ENCODE measurements at places on chromosomes 12 and 14.

DNA sequence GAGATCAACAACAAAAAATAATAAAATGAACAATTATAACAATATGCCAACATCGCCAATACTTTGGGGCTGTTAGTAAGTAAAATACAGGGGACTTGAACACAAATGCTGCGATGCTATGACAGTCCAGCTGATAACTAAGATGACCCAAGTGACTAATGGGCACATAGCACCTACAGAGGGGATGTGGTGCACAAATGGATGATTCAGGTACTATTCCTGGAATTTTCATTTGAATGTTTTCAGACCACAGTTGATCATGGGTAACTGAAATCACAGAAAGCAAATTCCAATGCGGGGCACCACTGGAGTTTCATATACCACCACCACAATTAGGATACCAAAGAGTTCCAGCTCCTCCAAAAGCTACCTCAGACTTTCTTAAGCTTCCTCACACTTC lies 82.9 kb downstream of the RCOR1 start:
- DNase-seq = no peak

DNA sequence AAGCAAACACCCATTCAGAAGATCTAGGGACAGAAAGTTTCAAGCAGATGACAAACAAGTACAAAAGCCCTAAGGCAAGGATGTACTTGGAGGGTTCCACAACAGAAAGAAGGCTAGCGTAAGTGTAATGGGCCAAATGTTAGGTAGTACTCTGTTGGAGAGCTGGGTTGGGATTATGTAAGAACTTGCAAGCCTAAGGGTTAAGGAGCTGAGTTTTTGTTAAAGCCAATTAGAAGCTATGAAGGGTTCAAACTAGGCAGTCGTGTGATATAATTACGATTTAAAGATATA lies 41.4 kb downstream of the HECTD1 start:
- no peak for DNase-seq

GRCh38 chr14:84591827-84592445 lies 938.0 kb upstream of the FLRT2 start:
- DNase-seq = peak; percentile 92

DNA sequence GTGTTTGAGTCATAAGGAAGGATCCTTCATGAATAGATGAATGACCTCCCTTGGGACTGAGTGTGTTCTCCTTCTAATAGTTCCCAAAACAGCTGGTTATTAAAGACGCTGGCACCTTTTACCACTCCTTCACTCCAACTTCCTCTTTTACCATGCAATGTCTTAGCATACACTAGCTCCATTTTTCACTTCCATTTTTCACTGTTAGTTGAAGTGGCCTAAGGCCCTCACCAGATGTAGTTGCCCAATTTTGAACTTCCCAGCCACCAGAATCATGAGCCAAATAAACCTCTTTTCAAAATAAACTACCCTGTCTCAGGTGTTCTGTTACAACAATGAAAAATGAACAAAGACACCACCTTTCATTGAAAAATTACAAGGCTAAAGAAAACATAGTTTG lies 64.7 kb downstream of the GPR65 start:
- DNase-seq = no peak

DNA sequence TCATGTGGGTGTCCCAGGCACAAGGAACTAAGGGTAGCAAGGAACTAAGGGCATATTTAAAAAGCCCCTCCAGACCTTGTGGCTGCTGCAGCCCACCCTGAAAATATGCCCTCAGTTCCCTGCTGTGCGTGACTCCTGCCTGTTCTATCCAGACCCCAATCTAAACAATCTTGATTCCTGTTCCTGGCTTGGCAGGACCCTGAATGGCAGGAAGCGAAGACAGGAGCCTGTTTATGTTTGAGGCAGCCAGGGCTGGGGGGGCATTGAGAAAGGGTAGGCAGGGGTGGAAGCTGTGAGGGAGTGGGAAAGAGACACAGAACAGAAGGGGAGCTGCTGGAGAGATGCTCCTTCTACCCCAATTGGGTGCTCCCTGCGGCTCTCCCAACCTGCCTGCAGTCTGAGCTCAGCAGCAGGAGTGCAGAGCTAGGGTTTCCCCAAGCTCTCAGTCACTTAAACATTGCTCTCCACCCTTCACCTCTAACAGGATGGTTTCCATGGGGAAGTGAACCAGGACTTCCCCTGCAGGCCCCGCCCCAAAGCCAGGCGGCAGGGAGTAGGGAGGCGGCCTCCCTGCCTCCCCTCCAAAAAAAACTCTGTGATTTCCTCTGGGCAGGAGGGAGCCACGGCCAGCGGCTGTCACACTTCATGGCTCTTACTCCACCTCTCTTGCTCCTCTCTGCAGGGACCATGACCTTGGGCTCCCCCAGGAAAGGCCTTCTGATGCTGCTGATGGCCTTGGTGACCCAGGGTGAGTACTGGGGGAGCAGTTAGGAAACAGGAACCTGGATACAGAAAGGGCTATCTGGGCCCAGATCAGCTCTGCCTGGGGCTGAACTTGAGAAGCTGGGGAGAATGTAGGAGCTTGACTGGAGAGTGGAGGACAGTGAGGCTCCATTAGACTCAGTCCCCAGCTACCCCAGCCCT lies 4.7 kb downstream of the ACVRL1 start:
- no peak for DNase-seq

DNA sequence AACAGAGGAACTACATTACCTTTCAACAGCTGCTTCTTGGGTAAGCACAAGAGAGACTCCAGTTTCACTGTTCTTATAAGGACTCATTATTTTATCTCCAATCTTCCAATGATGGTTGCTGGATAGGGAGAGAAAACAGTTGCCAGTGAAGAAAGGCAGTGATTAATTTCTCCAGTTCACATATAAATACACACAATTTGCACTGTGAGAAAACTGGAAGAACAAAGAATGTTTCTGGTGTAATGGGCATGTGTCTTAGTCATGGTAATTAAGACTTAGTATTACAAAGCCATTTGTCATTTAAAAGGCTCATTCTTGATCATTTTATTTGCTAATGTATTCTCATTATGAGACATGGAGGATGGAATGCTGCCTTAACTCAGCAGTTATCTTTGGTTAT lies 78.0 kb upstream of the FAR2 start:
- DNase-seq = no peak

- DNase-seq = no peak
These were observed at the start of gene GALNT9 for GRCh38 chr12:132329036-132329719. GALNT9 (minus strand) TSS chr12:132329589; CDS start chr12:132329203, 386 bp downstream.

DNA sequence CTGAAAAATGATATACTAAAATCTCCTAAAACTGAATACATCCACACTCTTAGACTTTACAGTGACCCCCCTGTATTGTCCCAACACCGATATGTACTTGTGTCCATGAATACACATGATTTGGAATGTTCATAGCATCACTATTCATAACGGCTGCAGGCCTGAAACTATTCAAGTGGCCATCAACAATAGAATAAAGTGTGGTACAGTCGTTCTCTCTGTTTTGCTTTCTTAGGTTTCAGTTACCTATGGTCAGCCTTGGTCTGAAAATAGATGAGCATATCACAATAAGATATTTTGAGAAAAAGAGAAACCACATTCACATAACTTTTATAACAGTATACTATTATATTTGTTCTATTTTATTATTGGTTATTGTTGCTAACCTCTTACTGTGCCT lies 150.6 kb downstream of the ASCL4 start:
- DNase-seq = no peak

DNA sequence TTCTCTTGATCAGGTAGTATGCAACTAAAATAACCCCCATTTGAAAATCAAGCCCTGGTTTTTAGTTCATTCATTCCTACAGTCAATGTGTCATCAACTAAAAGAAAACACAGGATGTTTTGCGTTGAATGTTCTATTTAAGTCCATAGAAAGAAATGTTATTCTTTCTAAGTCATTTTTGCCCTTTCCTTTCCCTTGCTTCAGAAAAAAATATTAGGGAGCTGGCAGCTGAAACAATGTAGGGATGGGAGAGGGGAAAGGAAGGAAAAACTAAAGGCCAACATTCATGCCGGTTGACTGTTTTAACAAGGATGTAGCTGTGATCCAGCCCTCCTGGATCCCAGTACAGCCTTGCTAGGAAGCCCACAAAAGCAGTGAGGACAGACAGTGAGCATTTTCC lies 155.1 kb downstream of the BTG1 start:
- no peak for DNase-seq

- DNase-seq = peak; percentile 74
These were observed 106.3 kb downstream of the PTCSC3 start for GRCh38 chr14:36070031-36070719.

- no peak for DNase-seq
These were observed 30.8 kb downstream of the XRCC3 start for GRCh38 chr14:103684471-103684870.

DNA sequence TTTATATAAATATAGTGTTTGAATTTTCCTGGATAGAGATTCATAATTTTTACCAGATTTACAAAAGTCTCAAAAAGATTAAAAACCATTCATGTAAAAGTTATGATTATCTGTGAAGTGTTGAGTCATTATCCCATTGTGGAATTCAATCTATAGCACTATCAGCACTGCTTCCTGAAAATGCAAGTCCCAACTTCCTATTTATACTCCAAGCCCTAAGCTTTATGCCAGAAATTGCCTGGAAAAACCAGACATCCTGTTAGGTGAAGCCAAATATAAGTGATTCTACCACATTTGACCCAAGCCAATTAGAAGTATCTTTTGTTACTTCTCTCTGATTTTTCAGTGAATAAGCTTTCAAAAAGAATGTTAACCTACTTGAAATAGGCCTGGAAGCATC lies 129.1 kb downstream of the GPR135 start:
- DNase-seq = no peak

DNA sequence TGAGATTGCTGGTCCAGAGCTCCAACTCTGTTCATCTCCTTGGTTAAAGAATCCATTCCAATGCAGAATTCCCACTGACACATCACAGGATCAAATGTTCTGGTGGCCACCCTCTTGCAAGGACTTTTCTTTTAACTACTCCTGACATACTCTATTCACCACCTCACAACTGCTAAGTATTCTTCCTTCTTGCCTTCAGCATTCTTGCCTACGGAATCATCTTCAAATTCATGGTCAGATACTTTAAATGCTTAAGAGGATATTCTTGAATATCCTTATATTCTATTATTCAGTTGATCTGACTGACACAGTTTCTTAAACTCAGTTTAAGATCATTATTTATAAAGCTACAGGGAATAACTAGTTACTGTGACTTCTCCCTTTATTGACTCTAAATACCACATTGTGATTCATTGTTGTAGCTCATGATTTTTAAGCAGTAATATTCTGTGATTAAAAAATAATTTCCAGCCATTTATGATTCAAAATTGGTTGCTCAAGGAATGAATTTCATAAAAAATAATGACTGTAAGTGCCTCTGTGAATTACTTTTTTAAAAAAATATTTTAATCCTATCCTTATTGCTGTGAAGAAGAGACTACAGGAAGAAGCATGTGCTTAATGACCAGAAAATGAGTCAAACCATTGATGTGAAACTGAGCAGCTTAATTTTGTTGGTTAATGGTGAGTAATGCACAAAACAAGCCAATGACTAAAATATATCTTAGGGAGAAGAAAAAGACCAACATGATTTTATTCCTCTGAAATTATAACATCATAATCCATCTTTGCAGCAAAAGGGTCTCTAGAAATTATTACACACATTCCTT lies 207.1 kb downstream of the PIK3C2G start:
- no peak for DNase-seq

DNA sequence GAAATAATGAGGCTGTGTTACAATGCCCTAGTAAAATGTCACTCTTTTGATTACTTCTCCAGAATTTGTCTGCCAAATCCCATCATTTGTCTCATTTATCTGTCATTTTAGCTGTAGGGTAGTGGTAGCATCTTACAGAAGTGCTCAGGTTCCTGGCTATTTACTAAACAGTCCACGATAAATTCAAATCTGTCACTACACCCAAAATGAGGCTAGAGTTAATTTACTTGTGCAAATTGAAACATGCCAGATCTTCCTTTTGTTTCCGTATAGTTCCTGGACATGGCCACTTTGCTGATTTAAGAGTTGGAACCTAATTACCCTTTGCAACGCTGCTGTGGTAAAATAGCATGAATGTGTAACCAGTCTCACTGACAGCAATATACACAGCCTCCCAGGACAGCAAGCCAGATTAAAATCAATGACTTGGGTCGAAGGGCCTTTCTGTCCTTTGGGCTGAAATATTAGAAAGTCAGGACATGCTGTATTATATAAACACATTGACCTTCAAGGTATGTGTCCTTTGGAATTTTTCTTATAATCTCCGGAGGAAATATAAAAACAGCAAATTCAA lies 485.4 kb downstream of the MDGA2 start:
- no peak for DNase-seq

DNA sequence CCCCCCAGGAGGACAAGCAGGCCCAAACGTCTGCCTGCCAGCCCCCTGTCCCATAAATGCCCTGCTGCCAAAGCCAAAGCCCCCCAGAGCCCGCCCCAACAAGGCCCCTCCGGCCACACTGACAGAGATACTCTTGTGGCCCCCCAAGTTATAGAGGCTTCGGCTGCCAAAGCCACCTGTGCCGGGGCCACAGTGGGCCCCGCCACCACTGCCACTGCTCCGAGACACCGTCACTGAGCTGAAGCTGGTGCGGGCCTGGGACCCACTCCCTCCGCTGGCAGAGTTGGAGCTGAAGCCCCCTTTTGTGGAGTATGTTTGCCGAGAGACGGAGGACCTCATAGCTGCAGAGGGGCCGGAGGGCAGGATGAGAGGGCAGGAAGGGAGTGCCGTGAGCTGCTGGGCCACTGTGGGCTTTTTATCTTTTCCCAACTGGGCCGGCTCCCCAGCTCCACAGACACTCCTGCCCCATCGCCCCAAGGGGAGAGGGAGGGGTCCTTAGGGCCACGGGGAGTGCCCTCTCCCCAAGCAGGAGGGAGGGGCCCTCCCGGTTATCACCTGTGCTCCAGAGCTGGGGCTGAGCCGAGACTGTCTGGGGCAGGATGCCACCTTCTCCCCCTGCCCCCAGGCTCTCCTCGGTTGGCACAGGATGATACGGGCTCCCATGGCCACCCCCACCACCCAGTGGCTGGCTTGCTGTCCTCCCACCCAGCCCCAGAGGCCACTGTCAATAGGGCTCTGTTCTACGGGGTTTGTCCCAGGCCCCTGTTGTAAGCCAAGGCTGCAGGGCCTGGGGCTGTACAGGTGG lies at the start of gene KRT79:
Gene KRT79 (minus strand): TSS at position 390 of the 805 bp plus-strand sequence. CDS start 51 bp downstream, at position 339.
- no peak for DNase-seq

DNA sequence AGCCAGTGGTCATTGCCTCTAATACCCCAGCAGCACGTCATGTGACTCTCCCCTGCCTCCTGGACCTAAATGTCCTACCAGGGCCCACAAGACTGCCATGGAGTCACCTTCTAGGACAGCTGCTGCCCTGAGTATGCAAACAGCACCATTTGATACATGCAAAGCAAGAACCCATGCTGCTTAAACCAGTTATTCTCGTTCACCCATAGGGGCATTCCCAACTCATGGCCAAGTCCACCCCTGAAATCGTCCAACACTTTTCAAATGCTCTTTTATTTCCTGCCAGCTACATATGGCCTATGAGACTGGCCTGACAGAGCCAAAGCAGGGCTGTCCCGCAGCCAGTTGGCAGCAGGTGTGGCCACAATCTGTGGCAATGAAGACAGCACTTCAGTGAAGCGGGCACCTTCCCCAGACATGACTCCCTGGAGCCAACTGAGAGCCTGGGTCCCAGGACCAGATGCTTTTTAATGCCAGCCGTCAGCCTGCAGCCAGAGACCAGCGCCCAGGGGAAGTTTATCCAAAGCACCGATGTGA lies 99.9 kb downstream of the BCAT1 start:
- no peak for DNase-seq
